Stimulated activated CD8-positive, alpha-beta memory T cell treated with anti-CD3 and anti-CD28 coated beads, Interleukin-4, amount 100 ng/mL, for 1 hour (primary cell): ENCODE measurements at places on chromosomes 12 and 14.

GRCh38 chr12:10197879-10198278, 14.8 kb upstream of the GABARAPL1 start:
- DNase-seq, result no peak

- peak; percentile 31 for DNase-seq
Measured at GRCh38 chr14:70907996-70908934, 1.0 kb downstream of the PCNX1 start.

DNA sequence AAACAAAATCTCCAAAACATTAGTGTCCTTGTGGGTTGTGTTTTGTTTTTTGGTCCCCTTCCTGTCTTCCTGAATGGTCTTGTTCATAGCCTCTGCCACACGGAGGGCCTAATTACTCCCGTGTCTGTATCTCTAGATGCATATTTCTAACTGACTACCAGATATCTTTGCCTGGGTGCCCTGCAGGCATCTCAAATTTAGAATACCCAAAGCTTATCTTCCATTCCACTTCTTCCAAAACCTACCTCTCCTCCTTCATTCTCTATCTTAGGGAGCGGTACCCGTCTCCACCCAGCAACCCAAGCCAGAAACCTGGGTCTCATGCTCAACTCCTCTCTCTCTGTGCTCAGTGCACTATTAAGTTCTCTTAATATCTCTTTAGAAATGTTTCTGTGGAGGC, 10.9 kb upstream of the METAP2 start:
- no peak for DNase-seq

GRCh38 chr14:25015761-25016160, 34.2 kb downstream of the STXBP6 start:
- no peak for DNase-seq

DNA sequence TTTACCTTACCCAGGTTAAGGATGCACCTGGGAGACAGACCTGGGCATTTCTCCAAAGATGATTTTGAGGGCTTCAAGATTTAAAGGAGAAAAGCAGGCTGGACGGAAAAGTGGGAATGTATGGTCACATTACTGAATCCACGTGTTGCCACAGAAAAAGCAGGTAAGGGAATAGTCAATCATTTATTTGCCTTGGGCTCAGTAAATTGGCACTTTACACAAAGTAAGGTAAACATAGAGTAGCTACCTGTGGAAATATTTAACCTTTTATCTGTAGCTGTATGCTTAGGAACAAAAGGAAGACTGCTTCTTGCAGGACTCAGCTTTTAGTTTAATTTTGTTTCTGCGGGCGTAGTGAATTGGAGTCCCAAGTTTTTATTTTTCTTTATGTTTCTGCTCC, 153.3 kb downstream of the SLCO1B3 start:
- DNase-seq, result no peak

- DNase-seq, result no peak
Measured at GRCh38 chr12:51847643-51848325, 734 bp downstream of the FIGNL2 start.
